ENCODE measurements at places on chromosomes 5 and 9.

DNA sequence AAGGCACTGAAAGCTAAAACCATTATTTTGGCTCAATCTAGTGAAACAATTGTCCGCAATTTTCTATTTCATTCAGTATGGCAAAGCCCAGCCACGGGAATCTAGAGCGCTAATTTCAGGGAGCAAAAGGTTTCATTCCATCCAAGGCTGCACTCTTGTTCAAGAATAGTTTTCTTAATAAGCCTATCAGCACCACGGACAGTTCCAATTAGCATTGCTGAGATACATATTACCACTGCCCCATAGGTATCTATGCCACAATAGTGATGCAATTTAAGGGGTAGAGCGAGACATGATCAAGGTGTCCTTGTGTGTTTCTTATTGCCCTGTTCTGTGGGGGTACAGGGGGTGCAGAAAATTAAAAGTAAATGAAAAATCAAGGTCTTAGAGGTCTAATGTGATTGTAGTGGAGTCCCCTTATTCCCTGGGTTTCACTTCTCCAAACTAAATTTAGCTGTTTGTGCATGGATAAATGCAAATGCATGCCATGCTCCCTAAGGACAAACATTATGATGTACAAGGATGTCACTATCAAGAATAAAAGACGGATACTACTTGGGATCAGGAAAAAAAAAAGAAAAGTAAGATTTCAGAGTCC, 45.5 kb downstream of the SPOCK1 start:
- peak; percentile 14 for DNase-seq

- DNase-seq, result no peak
Measured at GRCh38 chr5:77635067-77635916, 3.2 kb downstream of the OTP start.

GRCh38 chr9:104386013-104386412, 118.0 kb upstream of the OR13F1 start:
- no peak for DNase-seq

GRCh38 chr9:133976887-133977286, 15.2 kb downstream of the VAV2 start:
- DNase-seq, result no peak

DNA sequence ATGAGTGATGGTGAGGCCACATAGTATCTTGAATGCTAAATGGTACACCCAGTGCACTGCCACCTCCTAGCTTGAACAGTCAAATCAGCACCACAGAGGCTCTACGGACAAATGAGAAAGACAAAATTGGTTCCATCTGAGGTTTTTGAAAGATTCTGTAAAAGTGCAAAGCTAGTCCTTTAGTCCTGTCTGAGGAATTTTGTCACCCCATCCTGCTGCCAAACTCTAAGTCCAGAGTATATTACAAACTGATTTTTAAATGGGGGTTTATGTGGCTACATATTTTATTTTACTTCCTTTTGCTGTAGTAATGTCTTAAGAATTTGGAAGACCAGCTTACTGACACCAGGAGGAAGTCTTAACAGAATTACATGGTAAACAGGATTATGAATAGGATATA, 7.7 kb downstream of the FREM1 start:
- no peak for DNase-seq

DNA sequence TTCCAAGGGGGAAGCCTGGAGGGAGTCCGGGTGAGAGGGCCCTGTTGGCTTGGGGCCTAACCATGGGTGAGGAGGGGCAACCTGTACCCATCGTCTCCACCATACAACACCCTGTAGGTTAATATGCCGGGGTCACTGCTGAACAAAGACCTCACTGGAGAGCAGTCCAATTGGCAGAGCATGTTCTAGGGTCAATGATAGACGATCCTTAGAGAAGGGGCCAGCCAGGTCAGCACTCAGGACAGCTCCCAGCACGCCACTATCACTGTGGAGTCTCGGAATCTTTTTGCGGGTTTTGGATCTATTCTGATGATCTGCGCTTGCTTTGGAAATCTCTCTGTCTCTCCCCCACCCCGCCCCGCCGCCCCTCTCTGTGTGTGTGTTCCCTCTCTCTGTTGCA, 218.4 kb upstream of the MVB12B start:
- no peak for DNase-seq

DNA sequence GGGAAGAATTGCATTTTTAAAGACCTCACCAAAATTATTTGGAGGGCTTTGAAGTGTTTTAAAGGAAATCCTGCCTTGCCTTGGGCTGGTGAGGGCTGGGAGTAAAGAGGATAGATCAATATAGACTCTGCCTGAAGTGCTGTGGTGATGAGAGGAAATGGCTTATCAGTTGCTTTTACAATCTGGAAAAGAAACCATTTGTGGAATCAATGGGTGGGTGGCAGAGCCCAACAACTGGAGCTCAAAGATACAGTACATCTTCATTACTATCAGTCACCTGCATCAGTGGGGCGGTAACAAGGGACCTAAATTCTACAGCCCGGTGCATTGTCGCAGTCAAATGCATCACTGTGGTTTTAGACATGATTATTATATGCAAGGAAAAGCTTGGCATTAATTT, 41.5 kb upstream of the HMHB1 start:
- DNase-seq, result no peak

DNA sequence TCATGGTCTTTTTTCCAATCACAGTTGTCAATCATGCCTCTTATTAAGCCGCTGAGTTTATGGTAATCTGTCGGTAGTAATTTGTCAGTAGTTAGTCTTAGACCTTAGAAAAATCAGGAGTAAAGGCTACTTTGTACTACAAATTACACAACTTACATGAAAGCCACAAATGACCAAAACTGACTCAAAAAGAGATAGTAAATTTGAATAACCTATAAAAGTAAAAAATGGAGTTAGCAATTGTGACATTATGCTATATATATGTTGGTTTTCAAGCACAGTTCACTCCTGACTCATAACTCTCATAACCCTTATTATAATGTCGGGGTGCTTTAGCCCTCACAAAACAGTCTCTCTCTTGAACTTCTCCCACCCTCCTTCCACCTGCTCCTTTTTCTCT, 251.8 kb downstream of the ROR2 start:
- DNase-seq, result peak; percentile 27

DNA sequence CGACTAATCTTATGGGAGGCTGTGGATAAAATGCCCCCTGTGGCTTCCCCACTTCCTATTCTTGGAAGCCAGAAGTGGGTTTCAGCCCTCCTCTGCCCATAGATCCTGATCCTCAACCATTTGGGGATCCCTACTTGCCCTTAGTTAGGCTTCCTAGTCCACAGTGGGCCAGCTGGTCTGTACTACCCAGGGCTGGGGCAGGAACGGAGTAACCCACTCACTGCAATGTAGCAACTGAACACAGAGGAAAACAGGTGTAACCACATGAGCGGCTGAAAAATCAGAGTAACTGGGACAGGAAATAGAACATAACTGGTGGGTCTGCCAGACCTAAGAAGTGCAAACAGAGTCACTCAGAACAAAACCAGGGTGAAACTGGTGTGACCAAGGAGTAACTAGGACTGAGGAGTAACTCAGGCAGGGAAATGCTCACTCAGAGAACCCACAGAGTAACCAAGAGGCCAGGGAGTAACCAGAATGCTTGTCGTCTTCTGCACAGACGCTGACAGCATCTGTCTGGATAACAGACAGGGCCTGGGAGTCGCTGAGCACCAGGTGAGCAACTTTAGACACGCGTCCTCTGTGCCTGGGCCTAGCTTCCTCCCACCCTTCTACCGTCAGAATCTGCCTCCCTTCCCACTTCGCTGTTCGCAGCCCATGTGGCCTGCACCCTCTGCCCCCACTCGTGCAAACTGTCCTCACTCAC, 1.0 kb downstream of the AQP3 start:
- peak; percentile 94 for DNase-seq

- DNase-seq, result no peak
Measured at GRCh38 chr9:20361229-20361628, 261.1 kb downstream of the MLLT3 start.

GRCh38 chr5:54580997-54581811, 63.6 kb downstream of the SNX18 start:
- DNase-seq, result no peak

GRCh38 chr5:141649056-141649688, 2.0 kb downstream of the FCHSD1 start:
- DNase-seq, result no peak

- DNase-seq, result no peak
Measured at GRCh38 chr9:8622222-8622802, 822.7 kb upstream of the DMAC1 start.

DNA sequence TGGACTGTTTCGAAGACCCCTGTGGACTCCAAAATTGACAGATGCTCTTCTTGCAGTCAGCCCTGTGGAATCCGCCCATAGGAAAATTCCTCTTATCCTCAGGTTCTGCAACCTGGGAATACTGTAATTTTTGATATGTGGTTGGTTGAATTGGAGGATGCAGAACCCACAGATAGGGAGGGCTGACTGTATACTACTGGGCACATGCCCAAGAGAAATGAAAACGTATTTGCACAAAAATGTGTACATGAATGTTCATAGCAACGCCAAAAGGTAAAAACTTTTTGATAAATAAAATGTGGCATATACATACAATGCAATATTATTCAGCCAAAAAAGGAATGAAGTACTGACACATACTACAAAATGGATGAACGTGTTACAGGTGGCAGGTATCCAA, 1.9 kb upstream of the SNAPC3 start:
- DNase-seq, result no peak

GRCh38 chr5:146967646-146968045, 89.1 kb upstream of the PPP2R2B start:
- DNase-seq, result no peak

GRCh38 chr9:15295761-15296405, 11.1 kb downstream of the TTC39B start:
- DNase-seq, result peak; percentile 74

DNA sequence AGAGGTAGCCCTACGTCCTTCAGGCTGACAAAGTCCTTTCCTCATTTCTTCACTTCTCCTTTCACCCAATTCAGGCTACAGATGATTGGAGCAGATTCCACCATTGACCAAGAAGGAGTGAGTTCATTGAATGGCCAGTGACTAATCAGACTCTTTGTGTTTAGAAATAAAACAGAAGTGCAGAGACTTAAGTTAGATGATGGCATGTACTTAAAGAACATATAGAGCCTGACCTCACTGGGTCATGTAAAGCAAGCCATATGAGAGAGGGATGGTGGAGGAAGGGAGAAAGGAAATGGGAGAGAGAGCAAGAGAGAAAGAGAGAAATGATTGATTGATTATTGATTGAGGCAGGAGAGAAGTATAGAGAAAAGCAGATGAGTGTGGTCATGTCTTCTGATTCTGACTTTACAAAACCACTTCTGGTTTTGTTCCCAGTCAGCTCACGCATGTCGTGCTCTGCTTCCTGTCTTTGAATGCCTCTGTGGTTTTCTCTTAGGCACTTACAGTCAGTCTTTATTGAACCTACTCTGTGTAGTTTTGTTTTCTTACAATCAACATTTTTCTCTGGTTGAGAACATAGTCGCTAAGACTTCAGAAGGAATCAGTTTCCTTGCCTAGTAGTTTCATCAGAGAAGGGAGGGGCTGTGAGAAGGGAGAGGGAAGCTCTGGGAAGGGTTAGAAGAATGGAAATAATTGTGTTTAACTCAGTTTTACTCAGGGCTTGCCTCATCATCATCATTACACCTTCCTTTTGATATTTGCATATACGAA, 149.2 kb upstream of the KLF9 start:
- peak; percentile 93 for DNase-seq

DNA sequence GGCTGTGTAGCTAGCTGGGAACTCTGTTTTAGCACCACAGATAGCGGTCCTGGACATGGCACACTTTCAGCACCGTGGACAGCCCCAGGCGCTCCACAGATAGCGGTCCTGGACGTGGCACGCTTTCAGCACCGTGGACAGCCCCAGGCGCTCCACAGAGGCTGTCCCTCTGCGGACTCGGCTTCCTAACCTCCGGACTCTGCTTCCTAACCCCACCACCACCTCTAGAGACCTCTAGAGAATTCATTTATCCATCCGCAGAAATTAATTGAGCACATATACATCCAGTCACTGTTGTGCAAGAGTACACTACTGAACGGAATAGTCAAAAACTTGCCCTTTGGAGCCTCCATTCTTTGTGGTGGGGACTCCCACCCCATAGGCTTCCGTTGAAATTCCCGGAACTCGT, 27.4 kb downstream of the UNC5A start:
- peak; percentile 71 for DNase-seq

DNA sequence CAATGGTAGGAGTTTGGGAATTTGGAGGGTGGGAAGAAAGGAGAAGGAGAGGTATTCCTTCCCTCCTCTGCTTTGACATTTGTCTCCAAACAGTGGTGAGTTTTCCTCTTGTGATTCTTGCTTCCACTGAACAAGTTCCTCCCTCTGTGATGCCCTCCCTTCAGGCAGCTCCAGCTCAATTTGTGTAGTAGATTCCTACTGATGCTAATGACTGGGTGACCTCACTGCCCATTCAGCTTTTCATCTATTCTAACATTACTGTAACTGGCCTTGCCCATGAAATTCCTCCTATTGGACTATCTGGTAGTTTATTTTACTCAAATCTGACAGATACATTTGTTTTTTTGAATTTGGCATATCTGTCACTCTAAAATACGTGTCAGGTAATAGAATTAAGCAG, 121.4 kb downstream of the NFIB start:
- DNase-seq, result no peak

- no peak for DNase-seq
Measured at GRCh38 chr5:55692106-55692417, 20.1 kb downstream of the SLC38A9 start.

DNA sequence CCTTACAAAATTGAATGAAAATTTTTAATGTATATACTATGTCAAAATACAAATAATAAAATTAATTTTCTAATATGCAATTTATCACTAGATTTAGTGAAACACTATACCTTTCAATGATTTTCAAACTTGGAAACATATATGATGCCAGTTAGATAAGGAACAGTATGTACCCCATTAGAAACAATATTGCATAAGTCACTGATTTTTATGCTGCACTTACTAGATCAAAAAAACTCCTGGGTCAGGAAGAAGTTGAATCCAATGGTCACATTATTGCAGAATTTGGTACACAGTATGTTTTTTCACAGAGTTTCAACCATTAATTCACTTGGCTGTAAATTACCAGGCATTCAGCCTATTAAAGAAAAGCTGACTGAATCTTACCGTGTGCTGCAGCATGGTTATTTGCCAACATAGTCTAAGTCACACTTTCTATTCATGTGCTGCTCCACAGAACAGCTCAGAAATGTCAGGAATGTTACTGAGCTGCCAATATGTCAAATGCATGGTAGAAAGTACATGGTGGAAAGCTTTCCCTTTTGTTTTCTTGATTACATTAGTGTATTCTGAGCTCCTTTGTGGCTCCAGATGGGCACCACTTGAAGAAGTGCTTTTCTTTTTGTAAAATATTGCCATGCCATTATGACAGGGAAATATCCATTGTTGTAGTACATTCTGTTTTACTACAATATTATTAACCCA, 9.9 kb upstream of the PRR16 start:
- no peak for DNase-seq

- DNase-seq, result no peak
Measured at GRCh38 chr5:76325326-76325725, 77.8 kb upstream of the IQGAP2 start.

GRCh38 chr9:96460470-96460869, 10.5 kb downstream of the HABP4 start:
- no peak for DNase-seq

GRCh38 chr9:32823101-32823500, 39.8 kb downstream of the TMEM215 start:
- DNase-seq, result no peak

GRCh38 chr5:59473611-59474010, 419.9 kb downstream of the PDE4D start:
- DNase-seq, result no peak

All from activated CD4-positive, alpha-beta T cell treated with anti-CD3 and anti-CD28 coated beads, Interleukin-10, Interleukin-2, amounts not matched to agents 100 ng/mL and 50 ng/mL, durations not matched to agents 16 hours and 8 hours (primary cell).